ENCODE measurements at places on chromosomes 11 and 22.
A peak's percentile ranks its signal among the peaks of the same experiment; 100 is the strongest.

DNA sequence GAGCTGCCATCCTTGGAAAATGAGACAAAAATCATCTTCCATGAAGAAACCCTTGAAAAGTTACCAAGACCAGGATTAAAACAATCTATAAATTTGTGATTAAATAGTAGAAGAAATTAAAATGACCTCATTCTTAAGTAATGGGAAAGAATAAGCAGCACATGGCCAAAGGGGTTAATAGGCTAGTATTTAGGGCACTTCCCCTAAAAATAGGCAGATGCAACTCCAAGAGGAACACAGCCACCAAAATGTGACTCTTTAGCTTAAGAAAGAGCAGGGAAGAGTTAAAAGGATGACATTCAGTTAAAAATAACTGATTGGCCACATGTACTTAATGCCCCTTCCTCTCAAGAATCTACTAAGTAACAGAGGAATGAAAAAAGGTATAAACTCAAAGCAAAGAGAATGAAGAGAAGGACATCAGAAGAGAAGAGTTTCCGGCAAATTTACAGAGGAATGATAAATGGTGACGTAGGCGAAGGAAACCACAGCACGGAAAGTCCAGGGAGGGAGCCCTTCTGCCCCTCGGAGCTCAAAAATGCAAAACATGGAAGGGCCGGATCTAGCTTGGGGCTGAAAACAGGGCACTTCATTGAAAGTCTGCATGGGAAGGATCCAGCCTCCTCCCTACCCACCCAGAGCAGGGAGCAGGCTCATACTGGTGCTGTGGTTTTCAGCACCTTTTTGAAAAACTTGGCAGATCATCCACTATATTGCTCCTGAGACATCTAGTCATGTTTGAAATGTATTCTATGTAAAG, 17.8 kb downstream of the SCUBE2 start:
- no peak for DNase-seq

- no peak for DNase-seq
Observed at GRCh38 chr11:17544181-17544622, at the start of gene USH1C. Gene USH1C (minus strand): TSS chr11:17544416. CDS start chr11:17544307, 109 bp downstream.

- no peak for DNase-seq
Observed at GRCh38 chr11:35358391-35358790, 61.0 kb downstream of the SLC1A2 start.

DNA sequence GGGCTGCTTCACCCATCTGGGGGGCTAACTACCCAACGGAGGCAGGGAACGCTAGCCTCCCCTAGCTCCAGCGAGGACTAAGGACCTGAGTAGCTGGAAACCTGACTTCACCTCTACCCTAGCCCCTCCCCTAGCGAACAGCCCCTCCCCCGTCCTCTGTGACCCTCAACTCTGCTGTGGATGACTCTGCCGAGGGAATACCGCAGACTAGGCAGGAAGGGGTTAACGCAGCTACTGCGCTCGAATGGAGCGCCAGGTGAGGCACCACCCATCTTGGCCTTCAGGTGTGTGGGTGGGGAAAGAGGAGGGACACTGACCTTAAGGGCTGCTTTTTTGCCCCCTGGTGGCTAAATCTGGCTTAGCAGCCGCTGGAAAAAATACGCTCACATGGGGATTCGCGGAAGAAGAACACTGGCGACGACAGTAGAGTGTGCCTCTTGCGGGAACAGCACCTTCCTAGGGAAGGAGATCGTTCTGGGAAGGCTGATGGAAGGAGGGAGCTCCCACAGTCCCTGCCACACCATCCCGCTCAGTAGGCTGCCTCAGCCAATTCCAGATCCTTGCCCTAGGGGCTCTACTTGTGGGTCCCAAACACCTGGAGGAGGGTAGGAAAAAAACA, 4.5 kb upstream of the BCL9L start:
- peak; percentile 91 for DNase-seq

- DNase-seq: no peak
Observed at GRCh38 chr11:75432911-75433321, at the start of gene KLHL35. Gene KLHL35 (minus strand): TSS chr11:75433203. CDS start chr11:75430629, 2,574 bp downstream.

DNA sequence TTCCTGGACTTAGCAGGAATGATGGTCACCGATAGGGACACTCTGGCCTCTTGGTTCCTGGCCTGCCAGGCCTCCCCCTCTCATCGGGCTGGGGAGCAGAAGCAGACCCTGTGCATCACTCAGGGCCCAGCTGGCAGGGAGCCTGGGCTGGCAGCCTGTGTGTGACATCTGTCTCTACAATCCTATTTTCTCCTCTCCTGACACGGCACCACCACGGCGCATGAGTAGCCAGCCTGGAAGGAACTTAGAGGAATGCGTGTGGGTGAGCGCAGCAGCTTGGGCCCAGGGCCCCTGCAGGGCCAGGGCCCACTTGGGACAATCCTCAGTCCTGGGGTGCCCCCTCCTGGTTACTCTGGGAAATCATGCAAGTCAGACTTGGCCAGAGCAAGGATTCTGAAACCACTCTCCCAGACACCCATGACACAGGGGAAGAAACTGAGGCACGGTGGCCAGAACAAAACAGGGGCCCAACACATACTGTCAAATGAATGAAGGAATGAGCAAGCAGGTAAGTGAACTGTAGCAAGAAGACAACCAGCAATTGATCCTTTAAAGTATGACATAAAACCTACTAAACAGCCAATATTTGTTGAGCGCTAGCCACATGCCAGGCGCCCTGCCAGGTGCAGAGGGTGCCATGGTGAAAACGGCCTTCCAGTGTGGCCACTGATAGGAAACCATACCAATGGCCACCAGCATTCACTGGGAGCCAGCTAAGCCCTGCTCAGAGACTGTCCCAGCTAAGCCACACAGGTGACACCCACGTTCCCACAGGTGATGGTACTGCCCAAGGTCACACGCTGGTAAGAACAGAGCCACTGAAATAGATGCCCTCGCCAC, 13.3 kb downstream of the RSPH14 start:
- peak; percentile 77 for DNase-seq

DNA sequence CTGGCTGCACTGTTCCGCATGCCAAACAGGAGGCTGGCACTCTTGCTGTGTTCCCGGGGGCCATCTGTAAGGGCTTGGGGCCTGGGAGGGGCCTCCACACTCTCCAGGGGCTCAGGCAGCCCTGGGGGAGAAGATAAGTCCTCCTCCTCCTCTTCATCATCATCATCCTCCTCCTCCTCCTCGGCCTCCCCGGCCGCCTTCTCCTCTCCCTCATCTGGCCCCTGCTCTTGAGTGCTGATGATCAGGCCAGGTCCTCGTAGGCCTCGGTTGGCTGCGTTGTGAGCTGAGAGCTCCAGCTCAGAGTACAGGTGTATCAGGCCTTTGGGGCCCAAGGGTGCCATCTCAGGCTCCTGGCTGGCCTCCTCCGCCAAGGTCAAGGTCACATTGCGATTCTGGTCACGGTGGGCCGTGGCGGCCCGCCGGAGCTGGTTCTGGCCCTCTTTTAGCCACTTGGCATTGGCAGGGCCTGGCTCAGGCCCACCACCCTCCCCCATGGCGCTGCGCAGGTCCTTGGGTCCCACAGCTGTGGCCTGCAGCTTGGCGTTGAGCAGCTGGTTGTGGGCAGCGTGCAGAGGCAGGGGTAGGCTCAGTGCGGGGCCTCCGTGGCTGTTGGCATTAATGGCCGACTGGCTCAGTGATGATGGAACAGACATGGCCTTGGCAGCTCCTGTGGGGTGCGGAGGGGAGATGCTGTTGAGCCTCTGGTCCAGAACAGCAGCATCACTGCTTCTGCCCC, 8.0 kb downstream of the APBB1 start:
- DNase-seq: no peak

DNA sequence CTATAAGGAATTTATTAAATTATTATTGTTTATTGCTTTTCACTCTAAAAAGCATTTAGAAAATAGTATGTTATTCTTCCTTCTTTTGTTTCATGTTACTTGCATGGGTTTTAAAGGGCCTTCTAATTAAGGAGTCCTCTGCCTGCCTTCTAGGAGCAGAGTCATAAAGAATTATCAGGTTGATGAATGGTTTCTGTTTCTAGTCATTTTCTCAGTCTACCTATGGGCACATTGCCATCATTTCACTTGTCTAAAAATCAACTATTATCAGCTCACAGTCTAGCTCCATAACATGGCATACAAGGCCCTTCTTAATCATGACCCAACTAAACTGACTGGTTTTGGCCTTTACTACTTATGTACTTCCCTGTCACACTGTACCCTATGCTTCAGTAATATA, 16.2 kb downstream of the DYNC2H1 start:
- no peak for DNase-seq

DNA sequence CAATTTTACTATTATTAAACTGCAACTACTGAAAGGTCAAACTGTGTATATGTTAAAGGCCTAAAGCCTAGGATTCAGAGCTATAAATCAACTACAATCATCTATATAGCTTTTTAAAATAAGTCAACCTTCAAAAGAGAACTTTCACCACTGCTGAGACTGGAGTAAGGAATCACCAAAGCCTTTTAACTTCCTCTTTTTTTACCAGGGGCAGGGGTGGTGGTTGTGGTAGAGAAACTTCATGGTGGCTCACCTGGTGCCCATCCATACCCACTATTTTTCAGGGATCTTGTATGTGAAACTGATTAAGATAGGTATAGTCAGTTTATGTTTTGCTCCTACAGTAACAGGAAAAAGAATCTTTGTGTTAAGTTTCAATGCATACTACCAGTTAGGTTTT, 31.5 kb downstream of the TSG101 start:
- DNase-seq: no peak

- DNase-seq: peak; percentile 29
Observed at GRCh38 chr11:95092549-95093324, 3.1 kb downstream of the ENDOD1 start.

DNA sequence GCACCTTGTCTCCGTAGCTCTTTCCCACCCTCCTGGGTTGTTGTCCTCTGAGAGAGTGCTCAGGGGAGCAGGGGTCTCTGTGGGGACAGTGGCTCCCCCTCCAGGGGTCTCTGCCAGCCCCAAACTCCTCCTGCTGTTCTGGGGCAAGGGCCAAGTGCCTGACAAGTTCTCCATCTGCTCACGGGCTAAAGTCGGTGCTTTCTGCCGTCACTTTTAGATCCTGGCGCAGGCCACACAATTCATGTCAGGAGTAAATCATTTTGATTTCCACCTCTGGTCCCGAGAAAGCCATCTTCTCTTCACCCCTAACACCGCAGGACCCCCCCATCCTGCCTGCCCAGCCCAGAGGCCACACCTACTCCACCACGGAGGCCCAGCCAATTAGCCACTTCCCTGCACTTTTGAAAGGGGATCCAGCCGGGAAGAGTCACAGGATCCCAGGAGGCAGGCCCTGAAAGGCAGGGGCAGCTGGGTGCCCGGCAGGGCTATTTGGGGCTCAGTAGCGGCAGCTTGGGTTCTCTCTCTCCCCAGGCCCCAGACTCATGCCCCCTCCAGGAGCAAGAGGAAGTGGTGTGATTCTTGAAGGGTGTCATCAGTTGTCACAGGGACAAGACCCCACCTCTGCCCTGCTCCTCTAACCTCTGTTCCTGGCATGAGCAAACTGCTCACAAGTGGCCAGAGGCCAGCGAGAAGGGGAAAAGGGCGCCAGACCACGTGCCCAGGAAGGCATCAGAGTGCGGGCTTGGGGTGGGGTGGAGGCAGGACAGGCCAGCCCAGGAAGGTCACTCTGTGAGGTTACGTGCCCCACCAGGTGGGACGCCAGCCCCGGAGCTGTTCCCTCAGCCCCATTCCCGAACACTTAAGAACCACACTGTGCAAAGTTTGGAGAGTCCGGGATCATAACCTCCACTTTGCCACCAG, 1.3 kb downstream of the MACROD1 start:
- no peak for DNase-seq

Data from CD4-positive, alpha-beta T cell treated with Interleukin-17A for 1 hour (primary cell).